Erythroblast (primary cell): ENCODE measurements at places on chromosomes 4 and X.
A peak's percentile ranks its signal among the peaks of the same experiment; 100 is the strongest.

DNA sequence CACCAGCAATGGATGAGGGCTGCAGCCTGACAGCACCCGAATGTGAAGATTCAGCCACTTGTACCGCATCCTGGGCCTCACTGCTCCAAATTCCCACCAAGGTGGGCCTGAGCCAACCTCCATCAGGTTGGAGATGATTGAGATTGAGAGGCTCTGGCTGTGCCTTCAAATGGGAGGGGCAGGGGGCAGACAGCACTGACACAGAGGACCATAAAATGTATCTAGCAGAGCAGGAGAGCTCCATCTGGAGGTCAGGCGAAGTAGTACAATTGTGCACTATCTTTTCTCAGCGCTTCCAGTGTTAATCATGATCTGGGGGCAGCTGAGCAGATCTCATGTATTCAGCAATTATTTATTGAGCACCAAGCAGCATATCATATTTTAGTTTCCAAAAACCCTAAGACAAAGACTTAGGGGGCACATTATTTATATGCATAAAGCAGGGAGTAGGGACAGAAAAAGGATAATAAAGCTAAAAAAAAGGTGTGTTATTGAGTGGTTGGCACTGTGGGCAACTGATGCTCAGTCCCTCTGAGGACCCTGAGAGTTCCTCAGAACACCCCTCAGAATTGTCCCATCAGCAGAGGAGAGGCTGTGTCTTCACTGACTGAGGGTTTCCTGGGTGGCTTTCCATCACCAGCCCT lies 31.6 kb upstream of the C1QTNF7 start:
- peak; percentile 65 for DNase-seq

- DNase-seq: no peak
Measured at GRCh38 chr4:88200186-88200585, 41.7 kb upstream of the ABCG2 start.

DNA sequence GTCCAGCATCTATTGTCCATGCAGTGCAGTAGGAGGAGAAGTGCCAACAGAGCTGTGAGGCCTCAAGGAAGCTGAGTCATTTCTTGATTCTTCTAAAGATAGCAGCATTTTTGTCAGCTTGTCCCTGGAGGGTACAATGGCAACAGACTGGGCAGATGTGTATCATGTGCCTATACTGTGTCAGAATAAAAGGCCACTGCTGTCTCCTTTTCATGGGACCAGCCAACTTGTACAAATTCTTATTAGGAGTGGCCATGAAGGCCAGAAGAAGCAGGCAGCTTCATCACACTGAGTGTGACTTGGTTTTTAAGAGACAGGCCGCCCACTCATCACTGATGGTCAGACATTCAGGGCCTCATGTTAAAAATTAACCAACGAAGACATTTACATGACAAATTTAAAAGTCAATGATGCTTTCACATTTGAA lies 185.0 kb upstream of the FAM241A start:
- DNase-seq: no peak

GRCh38 chr4:76194325-76194724 lies 19.3 kb downstream of the SCARB2 start:
- no peak for DNase-seq

DNA sequence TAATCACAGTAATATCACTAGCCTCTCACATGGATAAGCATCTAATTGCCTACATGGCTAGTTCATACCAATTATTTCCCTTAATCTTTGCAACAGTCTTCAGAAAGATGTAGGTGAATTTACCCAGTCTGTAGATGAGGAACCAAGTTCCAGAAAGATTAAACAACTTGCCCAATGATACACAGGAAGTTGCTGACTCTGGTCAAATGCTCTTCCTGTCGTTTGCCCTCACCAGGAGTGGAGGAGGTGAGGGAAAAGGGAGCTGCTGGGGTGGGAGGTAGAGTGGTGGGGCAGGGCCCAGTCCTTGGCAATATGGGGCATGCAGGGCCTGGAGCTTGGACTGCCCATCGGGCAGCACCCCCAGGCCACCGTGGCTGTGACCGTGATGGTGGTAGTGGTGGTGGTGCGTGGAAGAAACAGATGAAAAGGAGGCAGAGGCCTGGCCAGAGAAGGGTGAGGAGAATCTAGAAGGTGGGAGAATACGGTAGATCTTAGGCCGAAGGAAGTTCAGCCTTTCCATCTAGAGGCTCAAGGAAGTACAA lies 2.3 kb upstream of the KDM5C start:
- no peak for DNase-seq

DNA sequence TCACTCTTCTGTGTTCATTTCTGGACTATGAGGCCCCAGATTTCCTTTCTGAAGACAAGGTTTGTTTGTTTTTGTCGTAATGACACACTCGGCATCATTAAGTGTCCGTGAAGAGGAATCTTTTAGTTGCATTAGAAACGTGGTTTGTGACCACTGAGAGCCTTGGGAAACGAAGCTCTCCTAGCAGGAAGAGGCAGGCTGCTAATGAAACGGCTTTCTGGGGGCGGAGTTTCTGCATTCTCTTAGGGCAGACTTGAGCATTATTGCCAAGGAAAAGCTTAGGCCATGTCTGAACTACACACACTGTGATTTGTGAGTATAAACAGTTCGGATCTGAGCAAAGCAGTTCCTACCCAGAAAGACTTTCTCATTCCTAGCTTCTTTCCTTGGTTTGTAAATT lies 64.0 kb downstream of the SOX3 start:
- DNase-seq: no peak

DNA sequence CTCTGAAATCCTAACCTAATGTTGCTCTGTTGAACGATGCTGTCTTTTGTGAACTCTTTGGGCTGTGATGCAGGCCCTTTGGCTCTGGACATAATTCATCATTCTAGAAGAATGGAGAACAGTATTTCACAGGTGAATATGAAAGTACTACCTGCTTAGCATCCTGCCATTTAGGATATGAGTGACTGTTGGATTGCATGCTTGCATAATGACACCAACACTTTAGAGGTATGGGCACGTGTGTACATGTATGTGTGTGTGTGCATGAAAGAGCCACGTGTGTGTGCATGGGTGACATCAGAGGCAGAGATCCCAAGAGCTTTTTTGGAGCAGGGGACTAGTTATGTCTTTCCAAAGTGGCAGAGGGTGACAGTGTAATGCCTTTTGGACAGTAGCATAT lies 70.2 kb upstream of the ZNF518B start:
- DNase-seq: no peak

DNA sequence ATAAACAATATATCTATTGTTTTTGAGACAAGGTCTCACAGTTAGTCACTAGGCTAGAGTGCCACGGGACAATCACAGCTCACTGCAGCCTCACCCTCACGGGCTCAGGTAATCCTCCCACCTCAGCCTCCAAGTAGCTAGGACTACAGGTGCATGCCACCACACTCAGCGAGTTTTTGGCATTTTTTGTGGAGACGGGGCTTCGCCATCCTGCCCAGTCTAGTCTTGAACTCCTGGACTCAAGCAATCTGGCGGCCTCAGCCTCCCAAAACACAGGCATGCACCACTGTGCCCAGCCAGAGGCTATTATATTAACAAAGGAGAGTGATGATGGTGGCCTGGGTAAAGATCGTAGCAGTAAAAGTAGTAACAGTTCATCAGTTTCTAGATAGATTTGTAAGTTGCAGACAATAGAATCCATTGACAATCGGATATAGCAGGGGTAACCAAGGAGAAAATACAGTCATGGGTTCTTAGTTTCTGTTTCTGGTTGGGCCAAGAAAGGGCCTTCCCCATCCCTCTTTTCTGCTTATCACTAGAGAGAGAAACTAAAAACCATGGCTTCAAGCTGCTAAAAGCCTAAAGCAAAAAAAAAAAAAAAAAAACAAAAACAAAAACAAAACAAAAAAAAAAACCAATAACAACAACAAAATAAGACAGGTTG lies 60.6 kb downstream of the ANXA10 start:
- no peak for DNase-seq

DNA sequence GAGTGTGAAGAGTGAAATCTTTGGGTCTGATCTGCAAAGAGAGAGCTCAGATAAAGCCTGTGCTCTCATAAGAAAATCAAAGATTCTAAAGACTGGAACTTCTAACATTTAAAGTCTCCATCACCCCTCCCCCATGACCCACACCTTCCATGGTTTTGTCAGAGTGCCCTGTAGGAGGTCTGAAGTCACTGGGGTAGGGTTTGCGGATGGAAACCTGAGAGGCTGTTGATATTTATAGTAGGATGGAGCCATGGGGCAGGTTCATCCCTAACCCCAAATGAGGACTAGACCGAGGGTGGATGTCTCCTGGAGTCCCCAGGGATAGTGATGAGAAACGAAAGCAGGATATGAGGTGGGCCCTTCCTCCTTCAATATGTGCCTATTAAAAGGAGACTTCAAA lies 28.4 kb upstream of the NLGN4X start:
- no peak for DNase-seq

GRCh38 chr4:56055027-56055977 lies 106.6 kb downstream of the CEP135 start:
- peak; percentile 22 for DNase-seq

GRCh38 chr4:87677731-87678130 lies 27.7 kb downstream of the DMP1 start:
- DNase-seq: no peak

- no peak for DNase-seq
Measured at GRCh38 chrX:116198810-116199209, 28.3 kb downstream of the AGTR2 start.

DNA sequence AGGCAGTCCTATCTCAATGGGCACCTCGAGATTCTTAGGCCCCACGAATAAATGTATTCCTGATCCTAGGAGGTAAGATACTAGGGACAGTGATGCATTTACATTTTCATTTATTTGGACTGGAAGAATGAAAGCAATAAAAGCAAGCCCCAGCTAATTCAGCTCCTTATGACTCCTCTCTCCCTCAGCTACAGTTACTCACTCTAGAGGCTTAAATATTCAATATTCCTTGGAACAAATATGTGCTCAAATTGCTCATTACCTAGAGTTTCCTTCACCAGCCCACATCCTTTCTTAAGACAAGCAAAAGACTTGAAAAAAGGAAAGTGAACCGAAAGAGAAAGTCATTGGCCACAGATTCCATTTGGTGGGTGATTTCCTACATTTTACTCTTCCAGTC lies 13.9 kb downstream of the PAGE2 start:
- DNase-seq: no peak

DNA sequence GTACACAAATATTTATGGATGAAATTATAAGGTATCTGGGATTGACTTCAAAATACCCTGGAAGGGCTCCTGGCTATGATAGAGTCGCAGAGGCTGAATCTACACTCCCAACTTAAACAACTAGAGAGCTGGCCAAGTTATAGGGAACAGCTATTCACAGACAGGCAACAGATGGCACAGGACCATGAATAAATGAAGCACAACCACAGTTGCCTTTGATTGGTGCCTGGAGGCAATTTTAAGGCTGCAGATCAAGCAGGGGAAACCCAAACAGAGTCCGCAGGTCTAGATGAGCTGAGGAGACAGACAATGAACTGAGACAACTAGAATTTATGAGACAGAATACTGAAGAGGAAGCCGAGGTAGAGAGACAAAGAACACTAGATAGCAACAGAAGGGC lies 155.9 kb downstream of the EVC2 start:
- DNase-seq: no peak
